ENCODE measurements at places on chromosomes 11 and 22.
A peak's percentile ranks its signal among the peaks of the same experiment; 100 is the strongest.

GRCh38 chr22:46604306-46604690 is 15.9 kb upstream of the GRAMD4 start:
- DNase-seq: no peak

GRCh38 chr11:8250981-8251615 is 12.6 kb downstream of the LMO1 start:
- DNase-seq: no peak

GRCh38 chr11:69518081-69518950 is 36.9 kb downstream of the LINC01488 start:
- no peak for DNase-seq

- DNase-seq: no peak
These were observed 32.4 kb downstream of the EIF3F start for GRCh38 chr11:8019314-8020243.

- no peak for DNase-seq
These were observed 13.8 kb downstream of the GGT5 start for GRCh38 chr22:24230911-24231656.

- DNase-seq: no peak
These were observed 39.4 kb upstream of the CFAP300 start for GRCh38 chr11:102007567-102008437.

DNA sequence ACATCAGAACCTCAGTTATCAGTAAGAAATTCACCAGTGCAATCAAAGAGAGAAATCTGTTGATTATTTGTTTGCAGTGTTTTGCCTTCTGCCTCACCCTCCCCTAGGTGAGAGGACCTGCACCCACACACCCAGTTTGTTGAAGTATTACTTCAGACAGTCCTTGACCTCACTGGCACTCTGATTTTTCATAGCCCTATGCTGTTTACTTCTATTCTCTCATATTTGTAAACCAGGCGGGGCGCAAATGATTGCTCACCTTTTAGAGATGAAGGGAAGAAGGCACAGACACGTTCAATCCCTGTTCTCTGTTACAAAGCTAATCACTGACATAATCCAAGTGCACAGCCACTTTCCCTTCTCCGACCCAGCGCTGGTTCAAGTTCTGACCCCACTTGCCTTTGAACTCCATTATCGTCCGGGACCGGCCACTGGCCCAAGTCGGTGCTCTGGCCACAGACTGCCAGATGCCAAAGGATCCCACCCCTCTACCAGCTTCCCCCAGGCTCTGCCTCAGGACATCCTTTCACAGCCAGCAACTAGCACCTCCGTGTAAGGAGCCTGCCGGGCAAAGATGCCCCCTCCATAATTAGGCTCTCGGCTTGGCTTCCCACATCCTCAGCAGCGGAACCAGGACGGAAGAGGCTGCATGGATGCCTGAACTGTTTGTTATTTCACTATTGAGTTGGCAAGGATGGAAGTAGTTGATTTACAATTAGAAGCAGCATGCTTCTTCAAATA is 1.7 kb downstream of the ETS1 start:
- no peak for DNase-seq

GRCh38 chr11:71237853-71238252 is 14.5 kb downstream of the SHANK2 start:
- DNase-seq: no peak

- no peak for DNase-seq
These were observed 36.1 kb downstream of the MMP20 start for GRCh38 chr11:102589047-102589459.

- DNase-seq: no peak
These were observed 6.6 kb downstream of the TREH start for GRCh38 chr11:118672846-118673245.

DNA sequence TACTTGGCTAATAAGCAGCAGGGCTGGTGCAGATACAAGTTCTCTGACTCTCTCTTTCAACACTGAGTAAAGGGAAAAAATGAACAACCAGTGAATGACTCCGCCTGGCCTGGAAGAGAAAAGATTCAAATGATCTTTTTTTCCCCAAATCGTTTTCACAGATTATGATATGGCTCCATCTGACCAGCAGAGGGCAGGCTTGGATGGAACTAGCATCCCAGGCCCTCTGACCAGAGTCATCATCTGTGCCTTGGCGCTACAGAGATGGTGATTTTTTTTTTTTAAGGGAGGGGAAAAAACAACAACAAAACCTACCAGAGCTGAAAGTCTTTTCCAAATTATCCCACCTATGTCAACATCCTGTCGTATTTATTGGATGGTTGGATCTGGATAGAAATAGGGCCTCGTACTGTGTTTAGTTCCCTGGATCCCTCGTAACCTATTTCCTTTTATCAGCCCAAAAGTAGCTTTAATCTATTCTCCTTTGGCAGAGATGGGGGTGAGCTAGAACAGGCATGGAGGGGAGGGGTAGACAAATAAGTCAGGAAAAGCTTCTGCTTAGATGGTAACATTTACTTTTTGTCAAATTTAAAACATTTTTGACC is 69.7 kb downstream of the PRSS23 start:
- peak; percentile 57 for DNase-seq

GRCh38 chr11:92954003-92954402 is 15.4 kb upstream of the MTNR1B start:
- no peak for DNase-seq

DNA sequence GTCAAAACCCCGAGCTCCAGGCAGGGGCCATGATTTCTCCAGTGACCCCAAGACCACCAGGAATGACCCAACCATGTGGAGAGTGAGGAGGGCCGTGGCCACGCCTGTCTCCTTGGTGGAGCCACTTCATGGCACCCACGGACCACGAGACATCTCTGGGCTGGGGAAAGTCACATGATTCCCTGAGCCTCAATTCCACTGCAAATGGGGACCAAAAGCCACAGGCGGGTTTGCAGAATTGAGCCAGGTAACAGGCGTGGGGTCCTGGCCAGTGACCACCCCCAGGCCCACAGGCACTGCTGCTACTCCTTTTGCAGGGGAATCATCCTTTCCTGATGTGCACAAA is 178.9 kb downstream of the CTTN start:
- no peak for DNase-seq
